ENCODE measurements at places on chromosomes 4 and X.

GRCh38 chrX:71170660-71171059 is 26.0 kb downstream of the NLGN3 start:
- no peak for DNase-seq

DNA sequence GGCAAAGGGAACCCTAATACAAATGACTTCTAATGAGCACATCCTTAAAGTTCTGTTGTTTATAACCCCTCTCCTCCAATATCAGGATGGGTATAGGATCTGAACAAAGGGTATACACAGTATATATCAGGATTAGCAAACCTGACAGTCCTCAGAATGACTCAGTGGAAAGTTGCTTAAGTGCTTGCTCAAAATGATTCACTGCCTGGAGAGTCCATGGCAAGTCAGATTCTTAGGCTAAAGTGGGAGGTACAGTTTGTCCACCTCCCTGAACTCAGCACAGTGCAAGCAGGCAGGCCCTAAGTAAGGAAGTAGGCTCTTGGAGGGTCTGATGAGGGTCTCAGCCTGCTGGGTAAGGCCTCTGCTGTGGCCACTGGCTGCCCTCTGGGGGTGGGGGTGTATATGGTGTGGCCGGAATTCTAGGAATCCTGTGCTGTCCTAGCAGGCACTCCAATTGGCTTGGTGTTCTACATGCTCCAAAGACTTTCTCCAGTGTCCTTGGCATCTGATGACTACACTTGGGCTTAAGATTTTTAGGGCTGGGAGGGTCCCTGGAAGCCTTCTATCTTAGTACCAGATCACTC is 54.3 kb downstream of the CHRDL1 start:
- DNase-seq: no peak

GRCh38 chr4:186471441-186471840 is 83.9 kb downstream of the MTNR1A start:
- no peak for DNase-seq

- no peak for DNase-seq
These were observed 10.0 kb upstream of the OPHN1 start for GRCh38 chrX:68443155-68443868.

DNA sequence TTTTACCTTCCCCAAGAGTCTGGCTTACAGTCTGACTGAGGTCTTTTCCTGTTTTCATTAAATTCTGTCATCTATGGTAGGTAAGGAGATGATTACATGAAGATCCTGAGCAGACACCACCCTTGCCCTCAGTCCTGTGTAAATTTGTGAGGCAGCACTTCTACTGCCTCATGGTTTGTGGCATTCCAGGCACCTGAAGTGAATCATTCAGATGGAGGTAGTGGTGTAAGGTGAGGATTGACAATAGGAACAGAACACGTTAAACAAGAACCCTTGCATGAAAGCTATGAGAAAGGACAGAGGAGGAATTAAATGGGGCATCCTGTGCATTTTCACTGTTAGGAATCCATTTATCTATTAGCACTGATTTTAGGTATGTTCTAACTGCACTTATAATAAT is 618.6 kb downstream of the TLL1 start:
- DNase-seq: no peak

GRCh38 chr4:40546969-40547788 is 82.5 kb downstream of the RBM47 start:
- DNase-seq: no peak

Data from AML-193 (cell line).